ENCODE measurements at places on chromosomes 2 and 18. TPM values are rescaled to one million over a fixed set of nuclear protein-coding genes. Genes with fewer than 3 reads are reported as not detected.

- DNase-seq, result no peak
Observed at GRCh38 chr2:37005118-37005868, 39.0 kb upstream of the STRN start.

DNA sequence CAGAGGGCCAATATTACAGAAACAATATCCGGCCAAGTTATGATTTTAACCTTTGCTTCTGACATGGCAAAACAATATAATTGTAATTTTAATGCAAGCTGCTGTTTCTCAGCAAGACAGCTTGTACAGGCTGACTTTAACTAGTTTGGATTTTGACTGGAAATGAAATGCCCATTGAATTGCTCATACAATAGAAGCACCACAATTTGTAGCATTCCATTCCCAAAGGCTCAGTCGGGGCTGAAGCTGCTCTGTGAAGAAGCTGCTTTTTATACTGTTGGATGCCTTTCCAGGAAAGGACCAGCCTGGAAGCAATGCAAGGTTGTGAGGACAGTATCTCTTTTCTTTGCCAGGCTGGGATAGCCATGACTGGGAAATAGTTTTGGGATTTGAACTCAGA is 677.0 kb upstream of the FANCL start:
- no peak for DNase-seq

DNA sequence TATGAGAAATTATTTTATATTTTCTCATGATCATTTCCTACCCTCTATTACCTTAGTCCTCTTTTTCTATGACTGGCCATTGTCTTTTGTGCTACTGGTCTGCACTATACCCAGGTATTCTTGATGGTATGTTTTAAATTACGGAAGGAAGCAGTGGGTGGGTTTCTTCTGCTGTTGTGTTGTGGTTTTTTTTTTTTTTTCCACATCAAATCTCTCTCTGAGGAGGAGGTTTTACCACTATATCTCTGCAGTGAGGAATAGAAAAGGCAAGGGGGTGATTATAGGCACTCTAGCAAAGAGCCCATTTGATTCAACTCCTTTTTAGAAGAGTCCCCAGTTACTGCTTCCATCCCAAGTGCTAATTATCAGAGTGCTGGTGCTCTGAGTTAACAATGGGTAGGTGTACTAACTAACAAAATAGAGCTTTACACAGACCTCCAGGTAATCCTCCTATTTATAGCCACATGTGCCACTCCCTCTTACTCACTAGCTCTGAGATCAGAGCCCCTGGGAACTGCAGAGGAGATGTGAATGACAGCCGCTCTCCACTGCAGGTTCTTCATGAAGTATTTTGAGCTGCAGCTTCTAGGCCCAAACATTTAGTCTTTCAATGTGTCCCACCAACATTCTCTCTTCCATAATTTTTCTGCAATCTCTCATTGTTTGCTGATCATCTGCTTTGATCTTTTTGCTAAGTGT is 301.6 kb upstream of the GULP1 start:
- no peak for DNase-seq

- no peak for DNase-seq
Observed at GRCh38 chr2:66874411-66874810, 439.5 kb downstream of the MEIS1 start.

GRCh38 chr2:233434666-233435330 is 80.5 kb downstream of the DGKD start:
- no peak for DNase-seq

GRCh38 chr2:237498341-237498740 is 11.3 kb downstream of the MLPH start:
- DNase-seq, result no peak

- no peak for DNase-seq
Observed at GRCh38 chr2:178998539-178998938, 51.4 kb downstream of the CCDC141 start.

GRCh38 chr2:11097854-11098387 is 57.3 kb upstream of the SLC66A3 start:
- no peak for DNase-seq

- DNase-seq, result no peak
Observed at GRCh38 chr2:219285894-219286425, 6.8 kb downstream of the DNAJB2 start.

DNA sequence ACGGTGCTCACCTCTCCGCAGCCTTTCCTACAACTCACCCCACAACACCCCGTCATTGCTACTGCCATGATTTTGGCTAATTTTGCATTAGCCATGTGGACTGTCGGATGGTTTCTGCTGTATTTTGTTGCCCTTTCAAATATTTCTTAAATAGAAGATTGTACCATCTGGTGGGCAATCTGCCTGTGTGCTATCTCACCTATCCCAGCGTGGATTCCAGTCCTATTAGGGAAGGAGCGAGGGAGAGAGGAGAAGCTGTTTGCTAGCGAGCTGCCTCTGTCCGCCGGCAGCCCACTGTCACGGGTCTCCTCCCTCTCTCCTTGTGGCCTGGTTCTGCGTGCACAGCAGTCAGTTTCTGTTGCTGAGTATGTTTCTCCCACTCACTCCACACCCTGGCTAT is 336.2 kb downstream of the TXNL1 start:
- no peak for DNase-seq

DNA sequence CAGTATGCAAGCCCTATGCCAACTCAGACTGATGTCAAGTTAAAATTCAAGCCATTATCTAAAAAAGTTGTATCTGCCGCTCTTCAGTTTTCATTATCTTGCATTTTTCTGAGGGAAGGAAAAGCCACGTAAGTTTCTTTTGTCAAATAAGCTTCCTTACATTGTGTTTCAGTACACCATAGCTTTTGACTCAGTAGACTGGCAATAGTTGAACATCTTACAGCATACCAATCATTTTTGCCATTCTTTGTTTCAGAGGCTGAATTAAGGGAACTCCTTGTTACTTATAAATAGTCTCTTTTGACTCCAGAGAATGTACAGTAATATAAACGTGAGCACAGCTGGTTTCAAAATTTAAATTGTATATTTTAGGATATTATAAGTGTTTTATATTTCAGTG is 120.6 kb downstream of the EHBP1 start:
- no peak for DNase-seq

- peak; percentile 87 for DNase-seq
Observed at GRCh38 chr2:218406949-218407618, 7.4 kb downstream of the CTDSP1 start.

SOWAHC gene
- 2.7 TPM for total RNA-seq

GCG gene
- total RNA-seq, result not detected

EML6 gene
- 0.56 TPM for total RNA-seq

SLC20A1 gene
- 9.7 TPM for total RNA-seq

TRIM43 gene
- not detected for total RNA-seq

STK16 gene
- 16.7 TPM for total RNA-seq

ITPRIPL1 gene
- 1.0 TPM for total RNA-seq

Data from Right ventricle myocardium superior (tissue), 1 donor.